ENCODE measurements at places on chromosomes 16 and 17. TPM values are rescaled to one million over a fixed set of nuclear protein-coding genes. Genes with fewer than 3 reads are reported as not detected.

The NPIPB9 gene
- 4.2 TPM for total RNA-seq

The UTS2R gene
- 0.45 TPM for total RNA-seq

The CCL3 gene
- 108 TPM for total RNA-seq

The SLC5A11 gene
- not detected for total RNA-seq

The ATP1B2 gene
- total RNA-seq = 0.06 TPM

The DNAAF8 gene
- total RNA-seq = not detected

The SECTM1 gene
- total RNA-seq = 16.4 TPM

The MRPL45 gene
- 52.4 TPM for total RNA-seq

GRCh38 chr16:56606476-56607108 lies 1.8 kb upstream of the MT2A start:
- ATAC-seq = no peak

DNA sequence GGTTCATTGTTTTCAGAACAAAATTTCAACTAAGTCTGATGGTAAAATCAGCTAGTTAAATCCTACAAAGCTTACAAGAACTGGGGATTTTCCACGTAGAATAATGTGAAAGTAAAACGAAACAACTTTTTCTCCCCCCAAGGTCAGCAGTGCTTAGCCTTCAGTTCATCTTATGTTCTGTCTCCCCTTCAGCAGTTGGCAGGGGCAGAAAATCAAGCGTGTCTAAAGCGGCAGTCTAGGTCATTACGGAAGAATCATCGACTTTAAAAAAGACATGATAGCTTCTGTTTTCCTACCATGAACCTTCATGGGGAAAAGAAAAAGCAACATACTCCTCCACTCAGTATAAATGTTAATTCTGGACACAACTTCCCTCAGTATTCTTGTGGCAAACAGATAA lies 50.7 kb downstream of the GNA13 start:
- no peak for ATAC-seq

GRCh38 chr17:37830151-37830993 lies 85.5 kb upstream of the HNF1B start:
- no peak for ATAC-seq

- ATAC-seq = no peak
These were observed 3.0 kb downstream of the CES3 start for GRCh38 chr16:66964049-66964448.

- ATAC-seq = no peak
These were observed 14.2 kb downstream of the SLX4 start for GRCh38 chr16:3597226-3597625.

- peak; percentile 32 for ATAC-seq
These were observed 12.0 kb upstream of the CD300A start for GRCh38 chr17:74454197-74455024.

DNA sequence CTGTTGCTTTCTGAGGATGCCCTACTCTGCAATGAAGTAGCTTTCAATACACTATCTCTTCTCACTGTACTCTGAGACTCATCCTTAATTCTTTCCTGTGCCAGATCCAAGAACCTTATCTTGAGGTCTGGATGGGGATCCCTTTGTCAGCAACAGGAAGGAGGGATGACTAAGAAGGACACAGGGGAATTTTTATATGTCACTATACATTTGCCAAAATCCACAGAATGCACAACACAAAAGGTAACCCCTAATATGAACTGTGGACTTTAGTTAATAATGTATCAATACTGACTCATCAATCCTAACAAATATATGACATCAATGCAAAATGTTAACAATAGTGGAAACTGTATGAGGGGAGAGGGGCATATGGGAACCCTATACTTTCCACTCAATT lies 4.7 kb upstream of the RBBP6 start:
- ATAC-seq = no peak

DNA sequence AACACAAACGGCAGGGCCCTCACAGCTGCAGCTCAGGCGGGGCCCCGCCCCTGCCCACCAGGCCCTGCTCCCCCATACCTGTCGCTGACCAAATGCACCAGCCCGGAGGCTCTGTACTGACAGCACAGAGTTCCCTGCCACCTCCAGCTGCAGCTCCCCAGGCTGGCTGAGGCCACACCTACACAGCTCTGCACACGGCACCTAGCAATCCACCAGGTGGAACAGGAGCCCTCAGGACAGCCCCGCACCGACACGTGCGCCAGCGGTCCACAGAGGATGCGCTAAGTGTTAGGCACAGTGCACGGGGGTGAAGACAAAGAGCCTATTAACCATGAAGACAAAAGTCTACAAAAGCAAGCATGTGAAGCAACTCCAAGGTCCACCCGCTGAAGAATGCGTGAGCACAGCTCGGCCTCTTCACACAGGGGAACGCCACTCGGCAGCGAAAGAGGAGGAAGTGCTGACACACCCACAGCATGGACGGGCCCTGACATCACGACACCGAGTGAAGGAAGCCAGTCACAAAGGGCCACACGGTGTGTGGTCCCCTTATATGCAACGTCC lies 5.4 kb downstream of the ZCCHC14 start:
- no peak for ATAC-seq

GRCh38 chr17:33021731-33022408 lies 30.2 kb downstream of the SPACA3 start:
- no peak for ATAC-seq

- ATAC-seq = no peak
These were observed 88.8 kb downstream of the LITAF start for GRCh38 chr16:11497851-11498289.

- no peak for ATAC-seq
These were observed 33.4 kb upstream of the HELZ start for GRCh38 chr17:67278363-67278762.

DNA sequence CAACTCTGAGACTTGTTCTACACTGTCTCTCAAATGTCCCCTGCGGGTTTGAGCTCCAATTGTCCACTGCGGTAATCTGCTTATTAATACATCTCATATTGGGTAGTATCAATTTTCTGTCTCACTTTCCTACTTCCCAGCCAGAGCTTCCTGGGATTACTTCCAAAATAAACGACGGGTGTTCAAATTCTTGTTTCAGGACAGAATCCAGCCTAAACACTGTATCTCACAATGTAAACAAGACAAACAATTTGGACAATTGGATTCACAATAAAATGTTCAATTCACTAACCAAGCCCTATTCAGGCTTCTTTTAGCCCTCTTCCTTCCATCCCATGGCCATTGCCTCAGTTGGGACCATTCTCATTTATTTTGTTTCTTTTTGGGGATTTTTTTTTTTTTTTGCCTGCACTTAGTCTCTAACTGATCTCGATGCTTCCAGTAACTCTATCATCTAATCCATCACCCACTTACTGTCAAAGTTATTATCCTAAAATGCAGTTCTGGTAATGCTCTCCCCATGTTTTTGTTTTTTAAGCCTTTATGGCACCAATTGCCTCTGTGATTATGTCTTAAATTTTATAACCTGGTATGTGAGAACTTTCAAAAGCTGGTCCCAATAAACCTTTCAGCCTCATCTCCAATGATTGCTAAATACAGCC lies 2.0 kb upstream of the VAT1L start:
- no peak for ATAC-seq

- no peak for ATAC-seq
These were observed 194.2 kb downstream of the ZFHX3 start for GRCh38 chr16:72853575-72854266.

DNA sequence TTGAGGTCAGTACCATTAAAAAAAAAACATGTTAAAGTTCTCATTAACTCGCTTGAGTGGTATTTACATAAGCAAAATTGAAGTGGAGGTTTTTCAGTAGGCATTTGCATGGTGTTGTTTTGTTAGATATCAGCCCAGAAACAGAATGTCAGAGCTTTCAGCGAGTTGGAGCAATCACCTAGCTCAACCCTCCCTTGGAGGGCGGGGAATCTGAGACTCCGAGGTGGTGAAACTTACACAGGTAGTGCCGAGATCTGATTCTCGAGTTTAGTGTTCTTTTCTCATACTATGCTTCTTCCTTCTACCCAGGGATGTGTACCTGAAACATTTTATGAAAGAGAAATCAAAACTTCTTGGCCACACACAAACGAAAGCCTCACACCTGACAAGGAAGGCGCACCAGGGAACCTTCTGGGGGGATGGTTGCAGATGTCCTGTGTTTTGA lies 6.6 kb downstream of the SEC14L1 start:
- ATAC-seq = peak; percentile 56
